ENCODE measurements at places on chromosomes 12 and 14.

DNA sequence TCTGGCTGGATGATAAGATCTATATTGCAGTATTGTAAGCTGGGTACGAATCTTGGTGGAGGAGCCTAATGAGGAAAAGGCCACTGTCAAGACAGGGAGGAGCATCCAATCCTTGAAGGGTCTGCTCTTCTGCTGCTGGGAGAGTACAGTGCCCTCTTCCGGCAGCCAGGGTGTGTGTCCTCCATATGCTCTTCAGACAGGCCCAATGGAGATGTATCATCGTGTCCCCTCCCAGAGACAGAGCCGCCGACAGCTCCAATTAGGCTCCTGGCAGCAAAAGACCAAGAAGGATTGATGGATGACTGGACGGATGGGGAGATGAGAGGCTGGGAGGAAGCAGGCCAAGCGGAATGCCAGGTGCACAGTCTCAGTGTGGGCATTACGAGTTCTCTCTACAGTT, 51.6 kb upstream of the PIWIL1 start:
- no peak overlapping the region for H3K27ac ChIP-seq
- H3K4me3 ChIP-seq: no peak overlapping the region
- peak; percentile 62 for DNase-seq
- no peaks in the 10 kb centered on the region for H3K4me1 ChIP-seq
- H3K27me3 ChIP-seq: no peaks in the 10 kb centered on the region
- peaks cover 5% of the 10 kb centered on the region for H3K36me3 ChIP-seq

- DNase-seq: no peak
- H3K27me3 ChIP-seq: no peaks in the 10 kb centered on the region
- H3K4me3 ChIP-seq: no peak overlapping the region
These were observed 59.3 kb downstream of the PHETA1 start for GRCh38 chr12:111309584-111309983.

DNA sequence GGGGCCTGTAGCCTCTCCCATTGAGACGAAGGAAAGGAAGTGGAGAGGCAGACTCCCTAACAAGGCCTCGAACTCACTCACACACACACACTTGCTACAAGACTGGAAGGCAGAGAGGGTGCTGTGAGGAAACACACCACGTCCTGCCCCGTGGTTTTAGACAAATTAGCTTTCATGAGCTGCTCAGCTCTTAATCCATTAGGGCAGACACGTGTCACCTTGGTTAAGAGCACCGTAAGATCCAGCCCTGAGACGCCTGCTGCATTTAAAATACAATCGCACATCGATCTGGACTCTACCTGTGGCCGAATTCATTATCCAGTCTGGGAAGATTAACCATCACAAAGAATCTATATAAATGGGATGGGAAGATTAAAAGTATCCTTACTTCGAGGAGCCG, 72.0 kb downstream of the RIMBP2 start:
- no peak overlapping the region for H3K4me3 ChIP-seq
- no peaks in the 10 kb centered on the region for H3K27me3 ChIP-seq
- H3K27ac ChIP-seq: no peak overlapping the region
- DNase-seq: no peak

GRCh38 chr14:55761651-55762050, 181.6 kb downstream of the KTN1 start:
- no peaks in the 10 kb centered on the region for H3K27me3 ChIP-seq
- no peak overlapping the region for H3K4me3 ChIP-seq
- DNase-seq: no peak
- H3K27ac ChIP-seq: no peak overlapping the region
- H3K36me3 ChIP-seq: no peaks in the 10 kb centered on the region

DNA sequence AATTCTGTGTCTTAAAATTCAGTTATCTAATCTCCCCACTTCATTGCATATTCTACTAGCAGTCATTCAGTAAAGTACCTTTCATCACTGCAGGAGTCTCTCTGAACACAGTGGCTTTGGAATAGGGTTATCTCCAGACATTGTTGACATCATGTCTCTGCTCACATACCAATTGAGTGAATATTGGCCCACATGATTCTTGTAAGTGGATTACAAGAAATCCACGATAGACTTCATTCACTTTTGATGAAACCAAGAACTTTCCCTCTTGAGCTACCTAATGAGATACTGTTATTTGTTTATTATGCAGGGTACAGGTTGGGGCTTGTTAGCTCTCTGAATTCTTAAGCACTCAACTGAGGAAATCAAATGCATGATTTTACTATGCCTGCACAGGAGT, 284.9 kb downstream of the RAD51B start:
- no peak overlapping the region for H3K4me3 ChIP-seq
- H3K27me3 ChIP-seq: no peaks in the 10 kb centered on the region
- no peaks in the 10 kb centered on the region for H3K4me1 ChIP-seq
- no peak for DNase-seq

- H3K36me3 ChIP-seq: peaks cover 54% of the 10 kb centered on the region
- DNase-seq: no peak
- H3K27me3 ChIP-seq: no peaks in the 10 kb centered on the region
- no peak overlapping the region for H3K27ac ChIP-seq
These were observed 20.2 kb downstream of the KLHL28 start for GRCh38 chr14:44941591-44941990.
